ENCODE measurements at places on chromosomes 16 and 17.

DNA sequence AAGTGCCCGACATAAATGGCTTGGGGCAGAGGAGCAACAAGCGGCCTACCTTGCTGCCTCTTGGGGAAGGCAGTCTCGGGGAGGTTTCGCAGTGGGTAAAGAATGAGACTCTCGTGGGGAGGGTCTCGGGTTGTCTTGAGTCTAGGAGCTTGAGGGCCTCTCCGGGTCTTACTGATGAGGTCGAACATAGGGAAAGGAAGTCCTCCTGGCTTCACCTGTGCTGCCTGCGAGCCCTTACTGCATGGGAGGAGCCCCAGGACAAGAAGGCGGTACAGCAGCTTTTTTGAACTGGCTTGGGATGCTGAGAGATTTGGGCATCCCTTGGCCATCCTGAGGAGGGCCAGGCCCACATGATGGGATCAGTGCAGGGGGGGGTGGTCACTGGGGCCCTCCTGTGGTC lies 71.4 kb downstream of the SPECC1 start:
- no peak for DNase-seq

DNA sequence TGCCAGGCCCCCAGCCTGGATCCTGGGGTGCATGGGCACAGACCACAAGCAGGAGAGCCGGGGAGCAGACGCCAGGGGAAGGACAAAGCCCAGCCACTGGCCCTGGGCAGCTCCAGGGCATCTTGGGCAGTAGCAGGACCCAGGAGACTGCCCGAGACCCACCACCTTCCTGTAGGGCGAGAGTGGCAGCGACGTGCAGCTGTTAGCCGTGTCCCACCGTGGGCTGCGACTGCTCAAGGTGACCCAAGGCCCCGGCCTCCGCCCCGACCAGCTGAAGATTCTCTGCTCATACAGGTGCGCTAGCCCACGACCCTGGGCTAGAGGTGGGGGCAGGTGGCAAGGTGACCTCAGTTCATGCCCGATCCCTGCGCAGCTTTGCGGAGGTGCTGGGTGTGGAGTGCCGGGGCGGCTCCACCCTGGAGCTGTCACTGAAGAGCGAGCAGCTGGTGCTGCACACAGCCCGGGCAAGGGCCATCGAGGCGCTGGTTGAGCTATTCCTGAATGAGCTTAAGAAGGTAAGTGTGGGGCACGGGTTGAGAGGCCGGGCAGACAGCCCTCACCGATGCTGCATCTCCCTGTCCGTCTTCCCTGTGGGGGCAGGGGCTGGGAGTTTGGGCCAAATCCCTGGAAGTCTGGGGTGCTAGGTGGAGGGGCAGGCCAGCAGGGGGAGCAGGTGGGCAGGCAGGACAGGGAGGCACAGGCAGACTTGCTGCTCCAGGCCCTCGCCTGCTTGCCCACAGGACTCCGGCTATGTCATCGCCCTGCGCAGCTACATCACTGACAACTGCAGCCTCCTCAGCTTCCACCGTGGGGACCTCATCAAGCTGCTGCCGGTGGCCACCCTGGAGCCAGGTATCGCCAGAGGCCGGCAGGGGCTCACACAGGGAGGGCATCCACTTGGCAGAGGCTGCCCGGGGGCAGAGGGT lies 13.5 kb upstream of the SMIM5 start:
- DNase-seq = peak; percentile 53

GRCh38 chr17:60656499-60656898 lies 21.2 kb upstream of the BCAS3 start:
- no peak for DNase-seq

- peak; percentile 32 for DNase-seq
These were observed 604 bp downstream of the PRR14 start for GRCh38 chr16:30651124-30652004.

DNA sequence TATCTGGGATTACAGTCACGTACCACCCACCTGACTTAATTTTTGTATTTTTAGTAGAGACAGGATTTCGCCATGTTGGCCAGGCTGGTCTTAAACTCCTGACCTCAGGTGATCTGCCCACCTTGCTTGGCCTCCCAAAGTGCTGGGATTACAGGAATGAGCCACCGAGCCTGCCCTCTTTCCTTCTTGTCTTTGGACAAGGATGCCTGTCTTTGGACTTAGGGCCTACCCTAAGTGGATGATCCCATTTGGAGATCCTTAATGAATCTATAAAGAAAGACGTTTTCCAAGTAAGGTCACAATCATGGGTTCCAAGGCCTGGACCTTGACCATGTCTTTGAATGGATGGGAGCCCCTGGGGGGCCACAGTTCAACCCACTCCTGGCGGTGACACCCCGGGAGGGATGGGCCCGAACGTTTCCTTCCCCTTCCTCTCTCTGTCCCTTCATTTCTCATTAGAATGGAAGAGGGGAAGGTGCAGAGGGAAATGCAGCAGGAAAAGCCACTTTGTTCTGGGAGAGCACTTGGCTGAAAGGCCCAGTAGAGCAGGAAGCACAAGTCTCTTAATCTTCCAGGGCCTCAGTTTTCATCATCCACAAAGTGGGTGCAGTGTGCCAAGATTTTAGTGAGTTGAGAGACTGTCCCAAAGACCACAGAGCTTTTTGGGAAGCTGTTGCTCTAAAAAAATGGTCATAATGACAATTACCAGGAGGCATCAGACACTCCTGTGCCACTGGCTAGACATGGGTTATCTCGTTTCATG lies 353.3 kb downstream of the SEC14L1 start:
- DNase-seq = no peak

DNA sequence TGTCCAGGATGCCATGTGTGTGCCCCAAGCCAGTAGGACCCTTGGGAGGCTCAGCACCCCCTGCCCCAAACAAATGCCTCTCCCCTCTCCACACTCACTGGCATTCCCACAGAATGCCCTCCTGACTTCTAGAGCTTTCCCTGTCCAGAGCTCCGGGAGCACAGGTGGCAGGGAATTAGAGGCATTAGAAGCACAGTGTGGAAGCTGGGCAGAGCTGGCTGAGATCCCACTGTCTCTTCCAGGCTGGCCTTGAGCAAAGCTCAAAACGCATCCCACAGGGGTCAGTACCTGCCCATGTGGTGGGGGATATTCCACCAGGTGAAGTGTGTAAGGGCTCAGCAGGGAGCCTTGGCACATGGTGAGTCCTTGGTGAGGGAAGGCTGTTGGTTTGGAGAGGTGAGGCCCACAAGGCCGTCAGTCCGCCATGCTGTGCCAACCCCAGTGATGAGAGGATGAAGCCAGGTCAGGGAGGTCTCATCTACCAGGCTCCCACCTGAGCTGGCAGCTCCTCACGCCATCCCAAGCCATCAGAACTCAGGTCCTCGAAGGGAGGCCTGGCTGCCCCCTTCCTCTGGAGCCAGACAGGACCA lies 18.1 kb downstream of the ENDOV start:
- DNase-seq = no peak

GRCh38 chr16:87052506-87052905 lies 264.7 kb downstream of the C16orf95 start:
- DNase-seq = no peak

DNA sequence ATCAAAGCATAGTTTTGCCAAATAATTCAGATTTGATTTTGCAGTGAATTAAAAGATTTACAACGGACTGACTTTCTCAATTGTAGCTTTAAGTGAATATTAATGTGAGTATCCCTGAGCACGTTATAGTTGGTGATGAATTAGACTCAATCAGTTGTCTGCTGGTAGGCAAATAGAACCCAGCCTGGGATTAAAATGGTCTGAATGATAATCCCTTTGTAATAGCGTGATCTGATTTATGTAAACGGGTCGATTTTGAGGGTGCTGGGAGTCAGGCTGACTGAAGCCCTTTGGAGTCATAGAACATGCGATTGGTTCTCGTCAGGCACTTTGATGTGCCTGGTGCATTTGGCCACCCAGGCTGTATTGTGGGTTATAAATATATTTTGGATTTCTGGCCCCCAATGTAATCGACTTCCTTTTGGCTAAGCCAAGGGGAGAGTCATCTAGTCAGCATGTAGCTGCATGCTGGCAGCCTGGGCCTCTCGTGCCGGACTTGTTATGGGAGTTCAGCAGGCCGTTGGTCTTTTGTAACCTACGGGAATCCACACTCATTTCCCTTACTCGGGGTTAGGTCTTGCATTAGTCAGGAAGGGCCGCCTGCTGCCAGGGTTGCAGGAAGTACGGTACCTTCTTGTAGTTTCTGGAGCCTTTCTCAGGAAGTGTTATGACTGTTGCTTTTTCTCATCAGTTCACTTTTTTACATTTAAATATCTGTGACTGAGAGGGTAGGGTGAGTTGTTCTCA lies 5.4 kb downstream of the PGS1 start:
- no peak for DNase-seq

GRCh38 chr16:46638947-46639925 lies 18.1 kb upstream of the SHCBP1 start:
- no peak for DNase-seq

GRCh38 chr16:6096931-6097670 lies 999.5 kb upstream of the EEF2KMT start:
- DNase-seq = no peak

- no peak for DNase-seq
These were observed 25.2 kb downstream of the BCO1 start for GRCh38 chr16:81263470-81264220.

GRCh38 chr16:87681981-87682570 lies 79.8 kb downstream of the JPH3 start:
- DNase-seq = peak; percentile 17

DNA sequence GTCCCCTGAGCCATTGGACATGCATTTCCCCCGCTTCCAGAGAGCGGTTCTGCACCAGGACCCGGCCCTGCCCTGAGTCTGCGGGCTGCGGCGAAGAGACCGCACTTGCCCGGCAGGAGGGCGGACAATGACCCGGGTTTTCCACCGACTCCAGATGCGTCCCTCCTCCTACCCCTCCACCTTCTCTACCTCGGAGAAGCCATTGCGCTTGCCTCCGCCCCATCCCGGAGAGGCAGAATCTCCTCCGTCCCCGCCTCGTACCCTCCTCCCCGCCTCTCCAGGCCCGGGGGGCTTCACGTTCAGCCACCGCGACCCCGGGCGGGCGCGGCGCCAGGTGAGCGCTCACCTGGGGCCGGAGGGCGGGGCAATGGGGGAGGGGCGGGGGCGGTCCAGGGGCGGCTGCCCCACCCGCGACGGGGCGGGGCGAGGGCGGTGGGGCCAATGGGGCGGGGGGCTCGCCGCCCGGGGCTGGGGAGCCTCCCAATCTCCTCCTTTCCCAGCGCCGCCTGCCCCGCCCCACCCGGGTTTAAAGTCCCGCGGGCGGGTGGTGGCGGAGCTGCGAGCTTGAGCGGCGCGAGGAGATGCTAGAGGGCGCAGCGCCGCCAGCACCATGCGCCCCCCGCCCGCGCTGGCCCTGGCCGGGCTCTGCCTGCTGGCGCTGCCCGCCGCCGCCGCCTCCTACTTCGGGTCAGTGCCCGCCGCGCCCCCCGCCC lies at the start of gene WNT9B:
TSS of gene WNT9B (plus strand) at position 555 of the 713 bp plus-strand sequence. CDS start at position 611, 56 bp downstream.
- DNase-seq = peak; percentile 28

DNA sequence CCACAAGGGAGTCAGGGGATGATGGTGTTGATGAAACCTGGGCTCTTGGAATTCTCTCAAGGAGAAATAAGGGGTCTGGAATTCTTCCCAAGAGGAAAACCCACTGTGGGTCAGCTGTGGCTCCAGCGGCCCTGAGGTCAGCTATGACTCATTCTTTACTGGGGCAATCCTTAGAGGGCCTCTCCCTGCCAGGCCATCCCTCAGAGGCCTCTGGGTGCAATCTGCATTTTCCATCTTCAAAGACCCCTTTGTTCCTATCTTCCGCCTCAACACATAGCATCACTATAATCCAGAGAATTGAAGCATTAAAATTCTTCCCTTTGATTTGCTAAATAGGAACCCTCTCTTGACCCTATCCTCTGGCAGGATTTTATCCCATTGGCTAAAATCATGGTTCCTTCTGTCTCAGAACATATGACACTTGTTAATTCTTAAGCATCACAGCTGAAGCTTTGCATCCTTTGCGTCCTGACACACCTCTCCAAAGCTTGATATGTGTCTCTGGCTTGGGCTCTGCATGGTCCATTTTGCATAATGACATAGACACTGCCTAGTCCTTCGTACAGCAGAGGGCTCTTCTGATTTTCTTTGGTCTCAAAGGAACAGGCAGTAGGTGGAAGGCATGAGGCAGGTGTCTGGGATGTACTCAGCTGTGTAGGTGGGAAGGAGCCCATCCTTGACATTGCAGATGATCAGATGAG lies 4.4 kb upstream of the KRT37 start:
- peak; percentile 22 for DNase-seq

DNA sequence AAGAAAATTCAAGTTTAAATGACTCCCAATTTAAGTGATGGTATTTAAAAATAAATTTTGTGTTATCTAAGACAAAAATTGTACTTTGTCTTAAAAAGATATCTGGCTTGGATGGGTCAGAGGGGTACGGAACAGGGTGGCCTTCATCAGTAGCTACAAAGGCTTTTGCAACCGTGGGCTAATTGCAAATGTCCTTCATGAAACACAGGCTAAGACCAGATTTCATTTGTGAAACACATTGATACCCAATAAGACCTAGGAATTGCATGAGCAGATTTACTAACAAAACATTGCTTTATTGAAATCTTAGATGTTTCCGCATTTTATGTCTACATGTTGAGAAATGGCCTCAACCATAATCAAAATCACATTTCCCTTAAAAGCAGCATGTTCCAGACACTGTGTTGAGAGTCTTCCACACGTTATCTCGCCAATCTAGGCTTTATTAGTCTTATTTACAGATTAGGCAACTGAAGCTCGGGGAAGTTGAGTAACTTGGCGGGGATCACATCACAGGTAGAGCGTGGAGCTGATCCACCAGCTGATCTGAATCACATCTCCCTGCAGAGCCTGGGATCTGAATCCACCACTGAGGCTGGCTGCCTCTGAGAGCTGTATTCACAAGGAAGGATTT lies 21.8 kb downstream of the FBXO39 start:
- no peak for DNase-seq

DNA sequence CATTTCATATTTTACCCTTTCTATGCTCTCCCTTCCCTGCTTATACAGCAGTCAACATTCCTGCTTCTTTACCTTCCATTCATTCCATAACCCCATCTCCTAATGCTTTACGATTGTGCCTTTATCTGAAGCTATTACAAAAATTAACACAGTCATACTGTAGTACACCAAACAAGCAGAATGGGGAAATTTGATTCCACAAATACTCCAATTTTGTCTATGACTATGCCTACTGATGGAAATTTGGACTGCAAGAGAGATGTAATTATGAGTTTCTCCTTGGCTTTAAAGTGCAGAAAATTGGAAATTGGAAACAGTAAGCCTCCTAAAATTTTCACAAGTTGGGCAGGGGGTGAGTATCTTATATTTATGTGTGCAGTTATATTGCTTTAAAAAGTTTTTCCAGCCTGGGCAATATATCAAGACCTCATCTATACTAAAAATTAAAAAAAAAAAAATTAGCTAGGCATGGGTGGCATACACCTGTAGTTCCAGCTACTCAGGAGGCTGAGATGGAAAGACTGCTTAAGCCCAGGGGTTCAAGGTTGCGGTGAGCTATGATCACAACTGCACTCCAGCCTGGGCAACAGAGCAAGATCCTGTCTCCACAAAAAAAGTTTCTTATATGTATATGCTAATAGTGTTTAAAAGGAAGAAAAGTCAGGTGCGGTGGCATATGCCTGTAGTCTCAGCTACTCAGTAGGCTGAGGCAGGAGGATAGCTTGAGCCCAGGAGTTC lies 3.0 kb downstream of the APPBP2 start:
- DNase-seq = no peak

All from NCI-H526 (cell line).